ENCODE measurements at places on chromosomes 12 and 14.

GRCh38 chr12:42912367-42912766 is 322.8 kb upstream of the PRICKLE1 start:
- DNase-seq = no peak

DNA sequence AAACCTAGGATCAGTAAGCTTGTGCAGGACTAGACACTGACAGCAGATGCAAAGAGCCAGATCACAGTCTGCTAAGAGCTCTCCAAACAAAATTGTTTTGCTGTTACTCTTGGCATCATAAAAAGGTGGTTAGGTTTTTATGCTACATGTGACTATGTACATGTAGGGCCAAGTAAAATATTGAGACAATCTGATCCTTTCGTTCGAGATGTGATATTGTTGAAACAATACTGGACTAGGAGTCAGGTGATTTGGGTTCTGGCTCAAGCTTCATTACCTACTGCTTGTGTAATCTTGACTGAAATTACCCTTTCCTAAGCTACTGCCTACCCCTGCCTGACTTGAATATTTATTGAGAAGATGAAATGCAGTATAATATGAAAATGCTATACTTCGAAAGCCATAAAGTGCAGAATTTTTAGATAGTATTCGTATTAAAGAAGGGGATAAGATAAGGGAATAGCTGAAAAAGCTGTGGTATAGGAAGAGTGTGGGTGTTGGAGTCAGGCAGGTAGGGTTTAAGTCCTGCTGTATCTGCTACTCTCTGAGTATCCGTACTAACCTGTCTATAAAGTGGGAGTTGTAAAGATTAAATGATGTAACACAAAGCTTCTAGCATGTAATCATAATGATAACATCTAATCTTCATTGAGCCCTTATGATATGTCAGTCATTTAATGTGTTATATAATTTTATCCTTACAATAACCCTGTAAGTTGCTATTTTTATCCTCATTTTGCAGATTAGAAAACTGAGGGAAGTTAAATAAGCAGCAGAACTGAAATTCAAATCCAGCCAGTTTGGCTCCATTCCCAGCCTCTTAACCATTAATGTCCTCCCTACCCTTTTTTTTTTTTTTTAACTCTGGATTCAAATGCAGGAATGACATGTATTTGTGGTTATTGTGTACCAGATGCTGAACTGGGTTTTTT is 38.6 kb upstream of the ATF1 start:
- no peak for DNase-seq

DNA sequence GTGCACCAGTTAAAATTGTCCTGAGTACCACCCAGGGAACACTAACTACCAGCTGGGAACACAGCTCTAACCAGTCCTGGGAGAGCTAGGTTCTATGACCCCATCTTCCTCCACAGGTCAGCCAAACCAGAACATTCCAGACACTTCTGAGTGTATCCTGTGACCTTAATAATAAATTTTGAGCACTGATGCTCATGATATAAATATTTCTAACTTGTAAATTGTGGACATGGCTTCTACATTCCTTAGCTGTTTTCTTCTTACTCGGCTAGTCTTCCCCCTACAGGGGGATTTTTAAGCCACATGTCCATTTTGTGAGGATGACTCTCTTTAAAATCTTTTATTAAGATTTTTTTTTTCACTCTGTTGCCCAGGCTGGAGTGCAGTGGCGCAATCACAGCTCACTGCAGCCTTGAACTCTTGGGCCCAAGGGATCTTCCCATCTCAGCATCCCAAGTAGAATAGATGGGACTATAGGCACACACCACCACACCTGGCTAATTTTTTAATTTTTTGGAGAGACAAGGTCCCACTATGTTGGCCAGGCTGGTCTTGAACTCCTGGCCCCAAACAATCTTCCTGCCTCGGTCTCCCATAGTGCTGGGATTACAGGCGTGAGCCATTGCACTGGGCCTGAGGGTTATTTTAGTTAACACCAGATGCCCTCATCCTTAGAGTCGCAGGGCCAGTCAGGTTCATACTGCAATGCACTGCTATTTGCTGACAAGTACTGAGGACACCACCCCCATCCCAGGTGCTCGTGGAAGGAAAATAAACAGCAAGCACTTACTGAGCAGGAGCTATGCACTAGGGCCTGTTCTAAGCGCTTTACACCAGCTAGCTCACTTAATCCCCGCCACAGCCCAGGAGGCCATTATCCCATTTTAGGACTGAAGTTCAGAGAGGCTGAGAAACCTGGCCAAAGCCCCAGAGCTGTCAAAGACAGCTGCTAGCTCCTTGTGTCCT is 142.6 kb upstream of the NCOR2 start:
- no peak for DNase-seq

DNA sequence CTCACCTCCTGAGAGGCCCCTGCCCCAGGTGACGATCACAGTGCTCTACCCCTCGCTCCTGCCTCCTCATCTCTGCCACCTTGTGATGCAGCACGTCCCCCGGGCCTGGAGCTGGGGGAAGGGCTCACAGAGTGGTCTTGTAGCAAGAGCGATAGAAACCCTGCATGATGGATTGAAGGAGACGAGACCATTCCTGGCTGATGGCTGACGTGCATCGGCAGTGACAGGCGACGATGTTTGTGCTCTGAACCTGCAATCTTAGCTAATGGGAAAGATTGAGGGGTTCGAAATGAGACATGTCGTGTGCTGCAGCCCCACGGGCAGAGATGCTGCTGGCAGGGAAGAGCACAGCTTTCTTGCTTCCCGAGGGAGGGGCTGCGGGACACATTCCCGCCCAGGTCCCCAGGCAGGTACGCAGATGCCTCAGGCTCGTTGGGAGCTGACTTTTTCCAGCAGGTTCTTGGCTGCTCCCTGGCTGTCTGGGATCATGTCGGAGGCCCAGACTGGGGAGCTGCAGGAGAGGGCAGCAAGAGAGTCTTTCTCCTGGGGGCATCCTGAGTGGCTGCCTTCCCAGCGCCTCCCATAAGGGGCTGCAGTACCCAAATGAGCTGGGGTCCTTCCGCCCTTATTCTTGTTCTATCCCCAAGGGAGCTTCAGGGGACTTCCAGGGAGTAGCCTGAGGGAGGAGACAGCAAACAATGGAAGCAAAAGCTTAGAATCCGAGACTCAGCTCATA is 38.7 kb upstream of the GPATCH2L start:
- DNase-seq = no peak

GRCh38 chr14:31479027-31479426 is 8.8 kb downstream of the GPR33 start:
- DNase-seq = no peak

DNA sequence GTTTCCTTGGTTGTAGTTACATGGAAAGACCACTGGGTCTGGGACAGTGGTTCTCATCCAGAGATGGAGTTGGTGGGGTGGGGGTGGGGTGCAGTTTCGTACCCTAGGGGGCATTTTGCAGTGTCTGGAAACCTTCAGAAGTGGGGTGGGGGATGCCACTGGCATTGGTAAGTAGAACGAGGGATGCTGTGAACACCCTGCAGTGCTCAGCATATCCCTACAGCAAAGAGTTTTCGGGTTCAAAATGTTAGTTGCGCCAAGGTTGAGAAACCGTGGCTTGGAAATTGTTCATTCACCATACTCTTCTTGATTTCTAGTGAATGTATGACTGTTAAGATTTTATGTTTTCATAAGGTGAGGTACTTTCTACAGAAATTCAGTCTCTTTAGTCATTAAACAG is 28.7 kb downstream of the TRAF3 start:
- no peak for DNase-seq

DNA sequence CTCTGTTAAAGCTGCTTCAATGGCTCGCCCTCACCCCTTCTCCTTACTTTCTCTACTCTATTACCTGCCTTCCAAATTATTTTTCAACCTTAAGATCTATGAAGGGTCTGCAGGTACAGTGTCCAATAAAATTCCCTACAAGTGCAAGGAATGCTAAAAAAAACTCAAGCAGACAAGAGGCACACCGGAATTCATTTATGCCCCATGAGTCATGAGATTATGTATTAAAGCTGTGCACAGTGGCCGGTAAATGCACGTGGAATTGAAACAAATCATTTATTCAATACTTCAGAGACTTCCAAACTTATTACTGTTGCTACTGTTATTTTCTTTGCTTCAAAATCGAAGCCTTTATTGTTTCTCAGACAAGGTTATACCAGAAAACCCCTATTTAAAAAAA is 68.4 kb downstream of the ST8SIA1 start:
- DNase-seq = no peak

GRCh38 chr14:37122288-37122687 is 50.1 kb downstream of the SLC25A21 start:
- no peak for DNase-seq

GRCh38 chr12:124469193-124469888 is 98.1 kb downstream of the NCOR2 start:
- DNase-seq = no peak

DNA sequence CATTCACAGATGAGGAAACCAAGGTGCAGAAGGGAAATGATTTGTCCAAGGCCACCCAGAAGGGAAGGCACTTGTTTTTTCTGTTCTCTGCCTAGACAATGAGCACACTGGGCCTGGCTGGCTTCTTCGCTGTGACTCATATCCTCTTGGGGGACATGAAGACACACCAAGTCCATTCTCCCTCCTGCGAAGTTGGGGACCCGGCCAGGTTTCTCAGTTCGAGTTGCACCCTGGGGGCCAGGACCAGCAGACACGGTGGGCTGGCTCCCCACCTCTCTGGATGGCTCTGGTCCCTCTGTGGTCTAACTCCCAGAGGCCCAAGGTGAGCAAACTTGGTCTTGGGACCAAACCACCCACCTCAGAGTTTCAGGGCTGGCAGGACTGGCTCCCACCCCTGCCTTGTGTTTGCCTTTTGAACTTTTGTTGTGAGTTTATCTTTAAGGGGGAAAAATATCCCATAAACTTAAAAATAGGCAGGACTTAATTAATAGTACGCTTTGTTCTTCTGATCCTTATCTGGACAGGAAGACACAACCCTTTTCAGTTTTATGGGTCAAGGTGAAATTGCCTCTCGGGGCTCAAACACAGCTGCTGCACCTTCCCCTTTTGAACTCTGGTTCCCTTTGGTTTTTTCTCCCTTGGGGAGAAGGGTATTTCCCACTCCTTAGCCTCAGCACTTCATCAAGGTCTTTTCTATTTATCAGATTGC is 9.0 kb upstream of the MLEC start:
- DNase-seq = peak; percentile 78

GRCh38 chr12:26621932-26622331 is 211.1 kb downstream of the ITPR2 start:
- DNase-seq = no peak

GRCh38 chr12:132593938-132594358 is 16.4 kb downstream of the LRCOL1 start:
- DNase-seq = peak; percentile 94

DNA sequence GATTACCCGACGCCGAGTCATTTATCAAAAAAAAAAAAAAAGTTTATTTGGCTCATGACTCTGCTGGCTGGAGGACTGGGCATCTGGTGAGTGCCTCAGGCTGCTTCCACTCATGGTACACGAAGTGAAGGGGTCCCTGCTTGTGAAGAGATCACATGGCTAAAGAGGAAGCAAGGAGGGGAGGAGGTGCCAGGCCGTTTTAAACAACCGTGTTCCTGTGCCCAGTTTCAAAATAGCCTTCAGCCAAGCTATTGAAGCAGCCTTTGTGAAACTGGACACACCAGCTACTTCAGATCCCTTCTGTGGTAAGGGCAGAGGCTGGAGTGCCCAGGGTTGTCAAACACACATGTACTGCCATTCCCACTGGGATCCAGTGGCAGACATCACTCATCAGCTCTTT is 7.6 kb downstream of the POP5 start:
- DNase-seq = no peak

- DNase-seq = no peak
Measured at GRCh38 chr14:22974530-22975313, 7.6 kb downstream of the AJUBA start.

GRCh38 chr12:109385339-109386058 is 37.8 kb downstream of the MYO1H start:
- DNase-seq = no peak

- no peak for DNase-seq
Measured at GRCh38 chr14:32621585-32621984, 292.5 kb downstream of the AKAP6 start.

DNA sequence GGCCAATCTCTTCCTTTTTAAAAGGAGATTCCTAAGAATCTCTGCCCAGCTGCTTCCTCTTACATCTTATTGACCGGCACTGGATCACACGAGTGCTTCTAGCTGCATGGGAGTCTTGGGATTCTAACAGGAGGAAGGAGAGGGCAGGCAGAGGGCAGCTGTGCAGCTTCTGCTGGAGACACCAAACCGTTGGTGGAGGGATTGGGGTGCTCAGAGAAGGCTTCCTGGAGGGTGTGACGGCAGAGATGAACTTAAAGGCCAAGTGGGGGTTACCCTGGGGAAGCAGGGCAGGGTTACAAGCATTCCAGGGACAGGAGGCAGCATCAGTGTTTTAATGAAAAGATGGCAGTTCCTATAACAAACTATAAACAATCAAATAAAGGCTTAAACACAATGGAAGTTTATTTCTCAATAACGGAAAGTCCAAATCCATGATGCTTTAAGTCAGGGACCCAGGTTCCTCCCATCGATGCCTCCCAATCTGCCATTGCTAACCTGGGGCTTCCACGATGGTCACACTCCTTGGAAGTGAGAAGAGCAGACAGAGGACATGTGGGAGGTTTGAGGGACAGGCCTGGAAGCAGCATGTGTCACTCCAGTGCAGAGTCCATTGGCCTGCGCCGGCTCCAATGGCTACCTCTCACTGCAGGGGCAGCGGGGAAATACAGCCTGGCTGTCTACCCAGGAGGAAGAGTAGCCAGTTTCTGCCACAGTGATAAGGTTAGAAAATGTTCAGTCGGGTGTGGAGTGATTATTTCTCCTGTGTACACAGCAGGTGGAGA is 53.1 kb upstream of the DDX11 start:
- DNase-seq = peak; percentile 63

GRCh38 chr12:39772821-39773259 is 153.2 kb upstream of the ABCD2 start:
- DNase-seq = no peak

GRCh38 chr12:25276199-25276937 is 25.6 kb upstream of the KRAS start:
- no peak for DNase-seq

GRCh38 chr12:89756585-89757398 is 48.2 kb upstream of the ATP2B1 start:
- no peak for DNase-seq

DNA sequence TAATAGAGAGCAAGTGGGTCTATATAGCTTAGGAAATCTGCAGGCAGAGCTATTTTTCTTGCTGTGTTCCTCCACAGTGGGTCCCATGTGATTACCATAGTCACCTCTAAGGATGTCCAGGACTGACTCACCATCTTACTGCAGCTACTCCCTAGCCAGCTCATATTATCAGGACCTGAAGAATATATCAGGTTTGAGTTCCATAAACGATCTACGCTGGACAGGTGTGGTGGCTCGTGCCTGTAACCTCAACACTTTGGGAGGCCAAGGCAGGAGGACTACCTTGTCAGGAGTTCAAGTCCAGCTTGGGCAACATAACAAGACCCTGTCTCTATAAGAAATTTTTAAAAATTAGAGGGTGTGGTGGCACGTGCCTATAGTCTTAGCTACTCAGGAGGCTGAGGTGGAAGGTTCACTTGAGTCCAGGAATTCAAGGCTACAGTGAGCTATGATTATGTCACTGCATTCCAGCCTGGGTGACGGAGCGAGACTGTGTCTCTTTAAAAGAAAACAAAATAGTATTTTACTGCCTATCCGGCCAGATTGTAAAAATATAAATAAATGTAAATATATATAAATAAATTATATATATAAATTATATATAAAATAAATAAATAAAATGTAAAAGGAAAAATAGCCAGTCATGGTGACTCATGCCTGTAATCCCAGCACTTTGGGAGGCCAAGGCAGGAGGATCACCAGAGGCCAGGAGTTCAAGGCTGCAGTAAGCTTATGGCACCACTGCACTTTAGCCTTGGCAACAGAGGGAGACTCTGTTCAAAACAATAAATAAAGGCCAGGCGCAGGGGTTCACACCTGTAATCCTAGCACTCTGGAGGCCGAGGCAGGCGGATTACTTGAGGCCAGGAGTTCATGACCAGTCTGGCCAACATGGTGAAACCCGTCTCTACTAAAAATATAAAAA is 6.9 kb upstream of the SPRYD4 start:
- DNase-seq = no peak
